NCI-H2107 (cell line): ENCODE measurements at places on chromosomes 12 and 14.

DNA sequence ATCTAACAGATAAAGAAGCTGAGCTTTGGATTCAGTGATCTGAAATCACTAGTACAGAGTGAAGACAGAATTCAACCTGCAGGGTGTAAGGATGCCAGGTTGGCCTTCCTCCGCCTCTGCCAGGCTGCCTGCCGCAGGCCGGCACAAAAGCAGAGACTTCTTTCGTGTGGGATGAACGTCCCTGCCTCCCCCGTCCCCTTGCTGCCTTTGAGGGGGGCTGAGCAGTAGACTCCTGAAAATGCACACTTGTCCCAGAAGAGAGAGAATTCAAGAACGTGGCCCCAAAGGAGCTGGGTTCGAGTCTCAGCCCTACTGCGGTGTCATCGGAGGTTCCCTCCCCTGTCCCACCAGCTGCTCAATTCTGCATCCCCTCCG, 154.3 kb downstream of the BCL11B start:
- DNase-seq = no peak

- DNase-seq = no peak
Observed at GRCh38 chr14:72264716-72265115, 332.5 kb downstream of the RGS6 start.

- DNase-seq = no peak
Observed at GRCh38 chr12:115012861-115013235, 328.9 kb upstream of the TBX3 start.

GRCh38 chr12:31742891-31743290, 14.1 kb upstream of the AMN1 start:
- DNase-seq = no peak

GRCh38 chr12:22969521-22969920, 344.6 kb downstream of the ETNK1 start:
- no peak for DNase-seq

DNA sequence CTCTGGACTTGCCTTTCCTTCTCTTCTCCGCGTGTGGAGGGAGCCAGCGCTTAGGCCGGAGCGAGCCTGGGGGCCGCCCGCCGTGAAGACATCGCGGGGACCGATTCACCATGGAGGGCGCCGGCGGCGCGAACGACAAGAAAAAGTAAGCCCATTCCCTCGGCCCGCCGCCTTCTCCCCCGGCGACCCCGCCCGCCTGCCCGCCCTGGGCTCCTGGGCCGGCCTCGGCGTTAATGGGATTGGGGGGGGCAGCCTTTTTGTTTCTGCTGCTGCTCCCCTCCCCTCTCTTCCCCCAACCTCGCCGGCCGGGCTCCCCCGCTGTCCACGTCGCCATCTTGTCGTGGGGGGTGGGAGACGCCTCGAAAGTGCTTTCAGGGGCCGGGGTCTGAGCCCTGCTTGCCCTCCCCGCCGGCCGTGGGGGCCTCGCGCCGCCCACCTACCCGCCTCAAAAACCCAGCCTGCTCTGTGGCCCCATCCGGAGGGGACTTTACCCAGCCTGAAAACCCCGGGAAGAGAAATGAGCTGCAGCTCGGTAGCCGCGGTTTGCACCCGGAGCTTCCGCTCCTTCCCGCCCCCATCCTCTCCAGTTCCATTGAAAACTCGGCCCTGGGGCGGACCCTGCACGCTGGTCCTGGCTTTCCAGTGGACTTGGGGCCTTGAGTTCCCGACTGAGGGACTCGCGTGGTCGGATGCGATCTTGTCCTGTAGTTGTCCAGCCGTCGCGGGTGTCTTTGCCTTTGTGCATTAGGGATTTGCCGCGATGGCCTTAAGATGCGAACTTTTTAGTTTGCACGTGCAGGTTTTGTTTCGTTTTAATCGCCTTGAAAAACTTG, 598 bp downstream of the HIF1A start:
- DNase-seq = peak; percentile 73

DNA sequence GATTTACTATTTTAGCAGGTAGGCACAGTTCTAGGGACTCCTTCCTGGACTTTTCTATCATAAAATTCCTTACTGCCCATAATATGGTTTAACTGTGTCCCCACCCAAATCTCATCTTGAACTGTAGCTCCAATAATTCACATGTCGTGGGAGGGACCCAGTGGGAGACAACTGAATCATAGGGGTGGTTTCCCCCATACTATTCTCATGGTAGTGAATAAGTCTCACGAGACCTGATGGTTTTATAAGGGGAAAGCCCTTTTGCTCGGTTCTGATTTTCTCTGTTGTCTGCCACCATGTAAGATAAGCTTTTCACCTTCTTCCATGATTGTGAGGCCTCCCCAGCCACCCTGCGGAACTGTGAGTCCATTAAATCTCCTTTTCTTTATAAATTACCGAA, 10.0 kb upstream of the ETV6 start:
- DNase-seq = no peak

- DNase-seq = no peak
Observed at GRCh38 chr12:32541754-32542374, 137.2 kb upstream of the DNM1L start.

GRCh38 chr14:23487216-23487615, 17.7 kb downstream of the NGDN start:
- no peak for DNase-seq

DNA sequence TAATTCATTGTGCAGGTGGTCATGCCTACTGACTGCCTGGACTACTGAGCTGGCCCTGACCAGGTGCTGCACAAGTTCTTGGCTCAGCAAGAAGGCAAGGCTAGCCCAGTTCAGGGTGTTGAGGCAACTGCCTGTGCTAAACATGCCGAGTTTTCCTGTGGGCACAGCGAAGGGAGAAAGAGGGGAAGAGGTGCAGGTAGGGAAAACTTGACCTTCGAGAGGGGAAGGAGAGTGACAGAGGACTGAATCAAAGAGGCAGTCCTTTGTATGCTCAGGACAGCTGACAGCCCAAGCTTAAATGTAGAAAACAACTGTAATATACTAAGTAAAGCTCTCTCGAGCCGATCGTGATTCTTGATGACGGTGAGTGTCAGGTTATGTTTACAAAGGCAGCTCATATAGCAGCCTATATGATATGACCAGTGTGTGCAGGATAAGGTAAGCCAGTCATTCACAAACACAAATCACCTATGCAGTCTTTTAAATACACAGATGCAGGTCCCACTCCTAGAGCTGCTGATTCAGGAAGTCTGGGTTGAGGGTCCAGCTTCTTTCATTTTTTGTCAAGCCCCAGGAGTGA, 2.6 kb downstream of the IRAK3 start:
- peak; percentile 60 for DNase-seq

GRCh38 chr12:49763006-49763591, 21.7 kb downstream of the TMBIM6 start:
- no peak for DNase-seq

DNA sequence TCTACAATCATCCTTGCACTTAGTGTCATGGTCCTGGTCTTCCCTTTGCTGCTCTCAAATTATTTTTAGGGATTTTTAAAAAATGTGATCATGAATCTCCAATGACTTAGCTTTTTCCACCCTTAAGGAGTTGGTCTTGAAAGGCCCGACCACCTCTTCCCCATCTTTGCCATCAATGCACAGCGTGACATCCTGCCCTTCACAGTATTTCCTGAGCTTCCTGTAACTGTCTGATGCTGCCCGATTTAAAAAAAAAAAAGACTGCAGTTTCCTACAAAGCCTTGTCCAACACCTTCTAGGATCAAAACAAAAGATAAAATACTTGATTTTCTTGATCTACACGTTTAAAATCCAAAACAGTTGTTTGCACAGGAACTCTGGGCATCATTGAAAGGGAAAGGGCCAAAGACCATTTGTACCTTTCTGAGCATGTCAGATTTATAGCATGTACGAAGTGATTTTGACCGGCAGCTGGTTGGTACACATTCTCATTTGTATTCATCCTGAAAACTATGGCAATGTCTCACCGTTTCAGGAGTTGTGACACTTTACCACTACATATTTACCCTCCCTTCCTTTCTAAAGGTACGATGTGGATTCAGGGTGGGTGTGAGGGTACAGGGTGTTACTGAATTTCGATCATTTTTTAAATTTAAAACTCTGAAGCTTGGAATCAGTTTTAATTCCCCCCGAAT, 7.4 kb upstream of the ELK3 start:
- no peak for DNase-seq

- no peak for DNase-seq
Observed at GRCh38 chr14:38880643-38881524, 222.2 kb downstream of the SEC23A start.

- peak; percentile 93 for DNase-seq
Observed at GRCh38 chr14:77053046-77053841, 24.7 kb upstream of the IRF2BPL start.

DNA sequence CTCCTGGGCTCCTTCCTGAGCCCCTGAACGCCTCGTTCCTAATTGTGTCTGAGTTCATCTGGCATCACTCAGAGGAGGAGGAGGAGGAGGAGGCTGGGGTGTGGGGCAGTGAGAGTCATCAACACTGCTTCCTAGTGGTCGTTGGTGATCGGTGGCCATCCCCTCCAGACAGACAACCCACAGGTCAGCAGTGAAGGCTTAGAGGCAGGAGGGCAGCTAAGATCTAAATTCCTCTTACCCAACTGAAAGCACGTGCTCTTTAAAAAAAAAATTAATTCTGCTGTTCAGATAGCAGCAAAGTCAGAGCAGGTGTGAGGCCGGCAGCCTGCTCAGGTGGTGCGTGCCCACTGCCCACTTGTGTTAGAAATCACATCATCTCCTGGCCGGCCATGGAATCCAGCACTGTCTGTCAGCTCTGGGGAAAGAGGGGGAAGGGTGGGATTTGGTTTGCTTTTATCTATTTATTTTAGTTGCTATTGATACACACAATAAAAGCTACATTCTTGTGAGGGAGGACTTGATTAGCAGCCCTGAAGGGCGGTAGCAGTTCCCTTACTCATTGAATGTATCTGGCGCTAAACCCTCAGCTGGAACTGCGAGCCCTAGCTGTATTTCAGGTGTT, 46.6 kb downstream of the PPP2R5C start:
- no peak for DNase-seq

DNA sequence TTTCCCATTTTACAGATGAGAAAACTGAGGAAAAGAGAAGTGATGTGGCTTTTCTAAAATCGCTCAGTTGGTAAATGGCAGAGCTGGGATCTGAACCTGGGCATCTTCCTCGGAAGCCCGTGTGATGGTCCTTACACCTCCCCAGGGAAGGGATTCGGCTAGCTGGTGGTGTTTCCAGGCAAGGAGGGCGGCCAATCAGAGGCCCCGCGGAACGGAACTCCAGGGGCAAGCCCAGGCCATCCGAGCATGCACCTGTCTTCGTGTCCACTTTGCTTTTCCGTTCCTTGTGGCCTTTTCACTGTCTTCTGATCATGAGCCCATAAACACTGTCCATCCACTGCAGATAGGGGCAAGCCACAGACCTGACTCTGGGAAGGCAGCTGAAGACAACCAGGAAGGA, 114.8 kb upstream of the TMEM132D start:
- DNase-seq = no peak

- no peak for DNase-seq
Observed at GRCh38 chr12:42892702-42893551, 303.4 kb upstream of the PRICKLE1 start.

DNA sequence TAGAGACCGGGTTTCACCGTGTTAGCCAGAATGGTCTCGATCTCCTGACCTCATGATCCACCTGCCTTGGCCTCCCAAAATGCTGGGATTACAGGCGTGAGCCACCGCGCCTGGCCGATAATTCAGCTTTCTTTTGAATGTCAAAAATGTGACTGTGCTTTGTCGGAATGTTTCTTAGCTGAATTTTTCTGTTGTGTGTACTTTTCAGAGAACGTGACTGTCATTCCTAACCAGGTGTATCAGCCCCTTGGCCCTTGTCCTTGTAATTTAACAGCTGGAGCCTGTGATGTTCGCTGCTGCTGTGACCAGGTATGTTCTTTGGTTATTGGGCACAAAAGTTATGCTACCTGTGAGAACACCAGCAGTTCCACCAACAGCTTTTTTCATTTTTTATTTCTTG, 8.1 kb downstream of the TCTN2 start:
- no peak for DNase-seq

GRCh38 chr14:32693114-32693513, 245.6 kb upstream of the NPAS3 start:
- no peak for DNase-seq

- DNase-seq = no peak
Observed at GRCh38 chr12:43669373-43669772, 89.2 kb downstream of the PUS7L start.

- DNase-seq = peak; percentile 24
Observed at GRCh38 chr14:71658261-71658860, 273.9 kb upstream of the RGS6 start.

GRCh38 chr14:79331830-79332229, 879.5 kb downstream of the DIO2 start:
- no peak for DNase-seq

DNA sequence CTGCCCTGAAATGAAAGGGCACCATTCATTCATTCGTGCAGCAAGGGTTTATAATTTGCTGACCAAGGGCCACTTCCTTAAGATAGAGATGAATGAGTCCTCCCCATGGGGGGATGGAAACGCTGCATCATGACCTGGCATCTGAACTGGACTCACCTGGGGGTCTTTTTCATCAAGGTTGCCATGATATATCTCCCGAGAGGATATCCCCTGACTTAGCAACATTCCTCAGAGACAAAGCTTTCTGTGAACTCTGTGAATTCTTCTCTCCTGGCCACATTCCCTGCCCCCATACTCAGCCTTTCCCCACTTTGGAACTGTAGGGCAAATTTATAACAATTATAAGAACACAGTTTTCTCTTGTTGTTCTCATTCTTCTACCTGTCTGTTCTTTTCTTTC, 30.8 kb downstream of the SRRM4 start:
- no peak for DNase-seq
